Stomach (tissue), 19 donors: ENCODE measurements at places on chromosomes 12 and 14.
A peak's percentile ranks its signal among the peaks of the same experiment; 100 is the strongest.

DNA sequence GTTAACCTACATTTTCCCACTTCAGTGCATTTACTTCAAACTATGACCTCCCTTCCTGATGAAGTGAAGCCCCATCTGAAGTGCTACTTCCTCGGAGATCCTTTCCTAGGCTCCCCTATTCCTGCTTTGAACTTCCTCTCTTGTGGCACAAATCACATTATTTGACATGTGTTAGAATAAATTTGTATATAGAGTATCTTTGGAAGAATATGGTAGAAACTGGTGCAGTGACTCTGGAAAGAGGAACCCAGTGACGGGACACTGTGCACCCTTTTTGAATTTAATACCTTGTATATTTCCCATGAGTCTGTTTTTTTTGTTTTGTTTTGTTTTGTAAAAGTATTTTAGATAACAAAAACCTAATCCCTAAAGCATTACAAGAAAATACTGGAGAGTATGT, 66.4 kb upstream of the SRSF5 start:
- no peak for DNase-seq

DNA sequence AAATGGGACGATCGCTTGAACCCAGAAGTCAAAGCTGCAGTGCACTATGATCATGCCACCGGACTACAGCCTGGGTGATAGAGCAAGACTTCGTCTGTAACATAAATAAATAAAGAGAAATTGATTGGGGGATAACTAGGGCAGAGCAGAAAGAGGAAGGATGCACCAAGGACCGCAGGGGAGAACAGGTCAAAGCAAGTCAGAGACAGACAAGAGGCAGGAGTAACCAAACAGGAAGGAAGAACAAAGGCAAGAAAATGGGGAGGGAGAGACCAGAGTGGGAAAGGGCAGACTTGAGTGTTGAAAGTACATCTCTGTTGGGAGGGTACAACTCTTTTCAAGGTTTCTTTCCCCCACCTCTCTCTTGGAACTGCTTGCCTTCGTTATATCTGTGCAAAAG, 50.8 kb upstream of the ELK3 start:
- DNase-seq = no peak

GRCh38 chr12:21891751-21892217, 49.4 kb downstream of the ABCC9 start:
- no peak for DNase-seq

DNA sequence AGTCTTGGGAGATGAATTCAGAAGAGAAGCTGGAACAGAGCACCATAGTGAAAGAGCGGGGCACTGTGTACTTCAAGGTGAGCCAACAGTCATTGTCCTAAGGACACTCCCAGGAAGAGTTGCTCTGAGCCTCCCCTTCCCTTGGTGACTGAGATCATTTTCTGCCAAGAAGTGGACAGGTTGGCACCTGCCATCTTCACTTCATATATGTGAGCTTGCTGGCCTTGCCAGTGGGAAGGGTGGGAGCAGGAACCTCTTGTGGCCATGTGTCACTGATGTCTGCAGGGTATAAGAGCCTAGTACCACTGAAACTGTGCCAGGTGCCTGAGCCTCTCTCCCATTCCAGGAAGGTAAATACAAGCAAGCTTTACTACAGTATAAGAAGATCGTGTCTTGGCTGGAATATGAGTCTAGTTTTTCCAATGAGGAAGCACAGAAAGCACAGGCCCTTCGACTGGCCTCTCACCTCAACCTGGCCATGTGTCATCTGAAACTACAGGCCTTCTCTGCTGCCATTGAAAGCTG, 5.3 kb downstream of the FKBP4 start:
- peak; percentile 51 for DNase-seq

GRCh38 chr14:29462321-29462720, 465.3 kb downstream of the PRKD1 start:
- DNase-seq = no peak

DNA sequence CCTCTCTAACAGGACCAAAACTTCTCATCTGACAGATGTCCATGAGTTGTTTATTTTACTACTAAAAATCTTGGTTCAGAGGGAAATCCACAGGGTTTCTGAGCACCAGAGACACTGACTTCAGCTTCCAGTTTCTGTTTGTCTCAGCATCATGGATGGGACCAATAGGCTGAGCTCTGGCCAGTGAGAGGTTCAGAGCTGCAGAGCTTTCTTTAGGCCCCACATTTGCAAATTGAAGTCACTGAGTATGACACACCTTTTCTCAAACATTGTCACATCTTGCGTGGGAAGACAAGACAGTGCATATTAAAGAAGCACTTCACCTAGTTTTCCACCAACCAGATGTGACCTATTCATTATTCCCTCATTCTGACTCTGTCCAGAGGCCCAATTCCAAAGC, 45.2 kb downstream of the RDH12 start:
- DNase-seq = no peak

GRCh38 chr14:101598571-101599233, 37.4 kb downstream of the DIO3 start:
- no peak for DNase-seq

DNA sequence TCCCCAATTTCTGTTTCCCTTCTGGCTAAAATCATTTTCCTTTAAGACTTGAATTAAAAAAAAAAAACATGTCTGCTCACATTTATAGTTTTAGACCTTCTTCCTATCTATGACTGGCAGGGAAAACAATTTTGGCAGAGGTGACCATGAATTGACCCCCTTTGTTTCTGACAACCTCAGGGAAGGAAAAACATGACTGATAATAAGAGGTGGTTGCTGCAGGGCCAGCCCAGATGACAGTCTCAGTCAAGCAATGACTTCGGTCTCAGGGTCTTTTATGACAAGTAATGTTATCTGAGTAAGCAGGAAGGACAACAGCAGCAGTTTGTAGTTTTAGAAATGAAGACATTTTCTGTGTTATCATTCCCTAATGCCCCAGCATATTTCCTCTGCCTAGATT, 430.9 kb downstream of the LRIG3 start:
- DNase-seq = no peak

DNA sequence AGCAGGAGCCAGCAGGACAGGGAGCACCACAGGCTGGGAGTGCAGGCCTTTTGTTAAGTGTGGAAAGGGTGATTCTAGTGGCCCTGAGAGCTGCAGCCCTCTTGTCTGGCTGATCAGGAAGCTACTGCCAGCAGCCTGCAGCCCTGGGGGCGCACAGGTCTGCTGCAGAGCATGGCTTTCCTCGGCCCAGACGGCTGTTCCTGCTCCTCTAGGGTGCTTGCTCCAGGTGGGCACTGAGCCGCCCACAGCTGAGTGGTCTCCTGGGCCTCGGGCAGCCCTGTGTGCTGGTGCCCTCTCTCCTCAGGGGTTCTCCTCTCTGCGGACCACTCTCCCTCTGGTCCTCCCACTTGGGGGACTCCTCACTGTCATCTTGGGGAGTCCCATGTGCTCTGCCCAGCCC, 18.9 kb downstream of the CCDC88C start:
- DNase-seq = no peak
